ENCODE measurements at places on chromosomes 16 and 17.

DNA sequence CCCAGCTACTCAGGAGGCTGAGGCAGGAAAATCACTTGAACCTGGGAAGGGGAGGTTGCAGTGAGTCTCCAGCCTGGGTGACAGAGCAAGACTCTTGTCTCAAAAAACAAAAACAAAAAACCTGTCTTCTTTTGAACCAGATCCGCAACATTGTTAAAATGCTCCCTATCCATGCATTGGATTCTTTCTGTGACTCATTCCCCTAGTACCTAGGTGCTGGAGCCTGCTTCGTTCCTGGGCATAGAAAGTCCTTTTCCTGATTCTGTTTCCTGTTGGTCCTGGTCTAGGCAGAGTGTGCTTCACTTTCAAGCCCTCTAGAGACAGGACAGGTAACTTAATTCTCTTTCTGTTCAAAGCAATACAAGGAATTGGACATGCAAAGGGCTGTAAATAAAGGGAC lies 5.2 kb downstream of the EPN2 start:
- DNase-seq = no peak

DNA sequence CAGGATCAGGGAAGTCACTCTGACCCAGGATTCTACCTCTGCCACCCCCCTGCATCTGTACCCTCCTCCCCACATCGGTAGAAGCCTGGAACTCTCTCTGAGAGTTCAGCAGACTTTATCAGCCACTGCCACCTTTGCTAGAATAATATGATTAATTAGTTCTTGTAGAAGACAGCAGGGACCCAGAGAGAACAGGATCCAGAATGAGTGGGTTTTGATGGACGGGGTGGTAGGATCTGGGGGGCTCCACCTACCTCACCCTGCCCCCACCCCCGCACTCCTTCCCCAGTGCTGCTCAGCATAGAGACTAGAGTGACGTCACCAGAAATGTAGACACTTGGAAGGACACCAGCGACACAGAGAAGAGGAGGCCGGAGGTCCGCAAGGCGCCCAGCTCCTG lies 33.5 kb downstream of the ABCC6 start:
- no peak for DNase-seq

GRCh38 chr17:52383493-52384100 lies 225.1 kb upstream of the CA10 start:
- DNase-seq = no peak

- no peak for DNase-seq
Measured at GRCh38 chr16:3998793-3999478, 117.3 kb downstream of the ADCY9 start.

DNA sequence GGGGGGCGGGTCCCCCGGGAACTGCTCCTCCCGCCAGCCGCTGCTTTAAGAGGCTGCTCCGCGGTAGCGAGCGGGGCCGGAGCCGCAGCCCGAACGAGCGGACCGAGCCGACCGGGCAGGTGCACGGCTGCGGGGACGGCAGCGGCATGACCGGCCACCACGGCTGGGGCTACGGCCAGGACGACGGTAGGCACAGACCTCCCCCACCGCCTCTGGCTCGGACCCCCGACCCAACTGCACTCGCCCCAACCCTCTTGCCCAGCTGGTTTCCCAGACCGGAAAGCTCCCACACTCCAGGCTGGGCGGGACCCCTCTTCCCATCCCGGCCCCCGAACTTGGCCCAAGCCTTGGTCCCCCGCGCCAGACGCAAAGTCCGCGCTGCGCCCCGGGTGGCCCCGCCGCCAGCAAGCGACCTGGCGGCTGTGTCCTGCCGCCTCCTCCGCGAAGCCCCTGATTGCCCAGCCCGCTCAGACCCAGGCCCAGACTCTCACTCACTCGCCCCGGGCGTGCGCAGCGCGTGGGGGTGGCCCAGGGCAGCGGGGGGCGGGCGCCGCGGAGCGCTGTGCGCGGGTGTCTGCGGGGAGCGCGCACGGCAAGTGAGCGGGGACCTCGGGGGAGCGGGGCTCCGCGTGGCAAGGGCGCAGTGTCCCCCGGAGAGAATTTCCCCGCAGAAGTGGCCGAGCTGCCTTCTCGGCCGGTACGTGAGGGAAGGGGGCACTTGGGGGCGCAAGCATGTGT lies at the start of gene CA7:
TSS of gene CA7 (plus strand) at position 73 of the 738 bp plus-strand sequence. CDS start at position 147, 74 bp downstream.
- DNase-seq = no peak

- no peak for DNase-seq
Measured at GRCh38 chr16:53899431-53899830, 195.5 kb downstream of the FTO start.

GRCh38 chr16:71627731-71628181 lies 1.8 kb downstream of the MARVELD3 start:
- no peak for DNase-seq

DNA sequence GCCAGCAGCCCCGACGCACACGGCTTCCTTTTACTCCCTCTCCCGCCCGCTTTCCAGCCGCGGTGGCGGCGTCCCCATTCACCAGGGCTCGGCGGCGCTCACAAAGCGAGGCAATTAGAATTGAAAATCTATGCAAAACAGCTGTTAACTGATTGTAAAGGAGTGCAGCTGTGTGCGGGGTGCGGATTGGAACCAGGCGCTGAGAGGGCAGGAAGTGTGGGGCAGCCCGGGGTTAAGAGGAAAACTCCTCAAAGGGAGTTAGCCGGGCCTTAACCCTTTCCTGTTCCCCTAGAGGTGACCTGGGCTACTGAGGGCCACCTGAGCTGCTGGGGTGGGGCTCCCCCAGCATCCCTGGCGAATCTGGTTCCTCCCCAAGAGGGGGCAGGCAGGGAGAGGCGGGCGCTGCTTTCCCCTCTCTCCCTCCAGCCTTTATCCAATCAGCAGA lies 5.8 kb upstream of the GSE1 start:
- DNase-seq = no peak

GRCh38 chr17:38883592-38884526 lies 14.0 kb downstream of the LASP1 start:
- no peak for DNase-seq

DNA sequence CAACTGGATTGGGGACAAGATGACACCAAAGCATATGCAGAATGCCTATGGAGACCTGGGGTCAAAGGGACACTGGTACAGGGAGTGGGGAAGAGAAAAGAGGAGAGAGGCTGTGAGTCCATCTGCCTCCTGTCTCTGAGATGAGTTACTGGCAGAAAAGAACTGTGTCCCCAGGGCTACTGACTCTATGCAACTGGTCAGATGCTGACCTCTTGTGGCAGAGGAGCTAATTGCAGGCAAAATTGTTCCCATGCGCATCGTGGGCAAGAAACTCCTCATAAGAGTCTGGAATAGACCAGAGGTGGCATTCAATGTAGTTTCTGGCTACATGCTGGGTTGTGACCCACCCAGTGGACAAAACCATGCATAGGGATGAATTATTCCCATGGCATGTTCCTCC lies 26.1 kb upstream of the MLKL start:
- no peak for DNase-seq

DNA sequence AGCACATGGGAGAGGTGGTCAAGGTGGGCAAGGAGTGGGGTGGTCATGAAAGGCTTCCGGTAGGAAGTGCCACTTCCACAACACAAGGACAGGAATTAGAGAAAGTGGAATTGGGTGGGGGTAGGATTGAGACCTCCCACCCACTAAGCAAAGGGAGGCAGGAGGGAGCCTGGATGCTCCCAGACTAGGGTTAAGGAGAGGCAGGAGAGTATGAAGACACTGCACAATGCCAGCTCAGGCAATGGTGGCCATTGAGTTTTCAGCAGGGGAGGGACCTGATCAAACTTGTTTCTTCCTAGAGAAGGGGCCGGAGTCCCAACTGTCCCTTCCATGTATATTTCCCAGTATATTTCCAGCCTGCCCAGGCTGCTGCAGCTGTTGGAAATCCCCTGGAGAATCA lies 3.1 kb upstream of the RAB11FIP4 start:
- DNase-seq = no peak

- no peak for DNase-seq
Measured at GRCh38 chr17:78532922-78533640, 44.1 kb downstream of the DNAH17 start.

- no peak for DNase-seq
Measured at GRCh38 chr17:69130627-69131296, 10.9 kb downstream of the ABCA6 start.

- no peak for DNase-seq
Measured at GRCh38 chr16:89089120-89089519, 4.5 kb upstream of the ACSF3 start.

DNA sequence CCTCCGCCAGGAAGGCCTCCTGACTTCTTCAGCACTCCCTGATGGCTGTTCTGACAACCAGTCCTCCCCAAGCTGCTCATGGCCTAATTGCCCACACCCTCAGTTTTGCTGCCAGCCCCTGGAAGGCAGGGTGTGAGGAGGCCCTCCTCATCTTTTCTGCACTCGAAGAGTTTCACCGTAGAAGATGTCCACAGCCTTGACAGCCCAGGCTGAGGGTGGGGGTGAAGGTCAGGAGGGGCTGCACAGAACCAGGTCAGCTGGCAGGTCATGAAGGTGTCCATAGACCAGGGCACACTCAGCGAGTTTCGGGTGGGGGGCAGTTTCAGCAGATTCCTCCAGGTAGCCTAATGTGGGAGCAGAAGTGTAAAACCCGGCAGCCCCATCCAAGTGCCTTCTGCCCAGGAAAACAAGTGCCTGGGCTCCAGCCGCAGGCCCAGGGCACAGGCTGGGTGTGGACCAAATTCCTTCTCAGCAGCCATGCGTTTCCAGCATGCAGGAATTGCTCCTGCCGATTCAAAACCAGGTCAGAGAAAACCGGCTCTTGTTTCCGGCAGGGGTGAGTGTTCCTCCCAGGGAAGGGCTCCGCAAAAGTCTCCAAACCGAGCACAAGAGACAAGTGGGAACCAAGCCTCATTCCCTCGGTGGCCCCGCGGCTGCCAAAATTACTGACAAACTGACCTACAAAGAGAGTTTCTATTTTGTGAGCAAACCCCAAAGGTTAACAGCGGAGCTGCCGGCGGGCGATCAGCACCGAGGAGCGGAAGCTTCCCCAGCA lies 228.8 kb downstream of the C16orf78 start:
- no peak for DNase-seq

DNA sequence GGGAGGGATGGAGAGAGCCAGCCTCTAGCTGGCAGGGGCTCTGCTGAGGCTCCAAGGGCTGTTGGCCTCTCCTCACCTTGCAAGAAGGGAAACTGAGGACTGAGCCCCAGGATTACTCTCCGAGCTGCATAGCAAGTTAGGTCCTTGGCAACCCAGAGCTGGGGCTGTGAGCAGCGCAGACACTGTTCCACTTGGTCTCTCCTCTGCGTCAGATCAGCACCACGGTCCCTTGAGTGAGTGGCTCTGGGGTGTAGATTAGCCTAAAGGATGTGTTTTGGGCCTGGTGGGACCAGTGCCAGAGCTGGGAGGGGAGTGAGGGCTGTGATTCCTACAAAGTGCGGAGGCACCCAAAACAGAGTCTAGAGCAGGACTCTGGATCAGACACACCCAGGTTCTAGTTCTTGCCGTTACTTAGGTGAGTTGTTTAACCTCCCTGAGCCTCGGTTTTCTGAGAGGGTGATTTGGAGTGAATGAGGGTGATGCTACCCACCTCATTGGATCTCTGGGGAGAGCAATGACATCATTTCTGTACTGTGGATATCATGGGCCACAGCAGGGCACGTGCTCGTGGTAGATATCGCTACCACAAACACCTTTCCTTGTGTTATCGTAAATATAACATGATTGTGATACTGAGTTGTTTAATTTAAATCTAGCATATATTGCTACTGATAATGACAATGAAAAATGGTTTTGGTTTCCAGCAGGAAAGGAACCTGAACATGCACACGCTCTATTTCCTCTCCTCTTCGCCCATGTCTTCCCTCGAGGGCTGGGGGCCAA lies 8.1 kb upstream of the FADS6 start:
- DNase-seq = no peak

GRCh38 chr17:43732958-43733357 lies 25.6 kb downstream of the SOST start:
- no peak for DNase-seq

DNA sequence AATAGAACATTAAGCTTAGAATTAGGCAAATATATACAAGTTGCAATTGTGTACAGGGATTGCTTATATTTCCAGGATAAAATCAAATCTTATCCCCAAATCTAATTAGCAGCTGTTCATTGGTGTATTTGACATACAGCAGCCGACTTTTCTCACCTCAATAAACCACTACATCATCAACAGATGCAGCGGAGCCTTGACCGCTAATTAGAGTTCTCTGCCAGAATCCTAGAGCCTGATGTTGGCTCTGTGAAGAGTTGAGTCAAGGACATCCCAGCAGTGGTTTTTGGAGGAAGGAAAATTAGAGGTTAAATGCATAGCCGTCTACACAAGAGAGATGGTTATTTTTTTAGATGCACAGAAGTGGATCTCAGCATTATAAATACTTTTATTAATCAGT lies 221.9 kb upstream of the CACNG5 start:
- DNase-seq = no peak

DNA sequence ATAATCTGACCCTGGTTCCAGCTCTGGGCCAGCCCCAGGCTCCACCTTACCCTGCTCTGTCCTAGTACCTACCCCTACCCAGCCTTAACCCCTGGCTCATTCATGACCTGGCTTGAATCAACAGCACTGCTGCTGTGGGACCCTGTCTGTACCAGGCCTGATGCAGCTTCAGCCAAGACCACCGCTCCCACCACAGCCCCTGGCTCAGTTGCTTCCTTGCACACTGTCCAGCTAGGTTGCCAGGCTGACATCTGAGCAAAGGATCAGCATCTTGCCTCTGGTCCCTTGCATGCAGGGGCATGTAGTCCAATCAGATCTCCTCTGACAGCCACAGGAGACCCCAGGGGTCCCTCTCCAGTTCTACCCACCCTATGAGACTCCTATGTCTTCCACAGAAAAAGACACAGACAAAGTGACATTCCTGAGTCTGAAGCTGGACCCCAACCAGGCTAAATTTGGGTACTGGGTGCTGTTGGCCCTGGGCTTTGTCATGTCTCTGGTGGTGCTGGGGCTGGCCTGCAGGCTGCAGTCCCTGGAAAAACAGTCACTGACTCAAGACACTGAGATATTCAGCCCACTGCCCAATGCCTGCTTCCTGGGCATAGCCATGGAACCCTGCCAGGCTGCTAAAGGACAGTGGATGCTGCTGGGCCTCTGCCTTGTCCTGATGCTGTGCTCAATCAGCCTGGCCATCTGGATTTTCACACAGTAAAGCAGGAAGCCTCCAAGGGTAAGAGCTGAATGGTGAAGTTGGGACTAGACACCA lies 3.9 kb upstream of the KCNH6 start:
- no peak for DNase-seq

GRCh38 chr17:46061435-46061834 lies 62.4 kb downstream of the STH start:
- no peak for DNase-seq

- no peak for DNase-seq
Measured at GRCh38 chr17:7807206-7807605, 26.8 kb upstream of the KDM6B start.

GRCh38 chr16:58123896-58124600 lies 5.1 kb downstream of the CFAP20 start:
- DNase-seq = no peak

DNA sequence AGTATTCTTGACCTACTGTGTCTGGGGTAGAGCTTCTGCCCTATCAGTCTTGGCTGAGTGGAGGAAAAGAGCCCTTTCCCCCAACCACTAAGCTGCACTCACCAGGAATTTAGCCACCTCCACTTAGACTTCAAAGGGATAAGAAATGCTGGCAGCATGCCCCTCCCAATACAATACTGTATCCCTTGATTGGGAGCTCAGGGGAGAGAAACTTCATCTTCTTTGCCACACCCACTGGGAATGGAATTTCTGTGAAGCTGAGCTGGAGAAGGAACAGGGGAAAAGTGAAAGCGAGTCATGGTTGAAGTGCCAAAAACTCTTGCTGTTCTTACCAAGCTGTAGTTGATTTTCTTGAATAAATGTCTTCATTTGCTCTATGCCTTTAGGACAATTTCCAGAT lies 68.8 kb downstream of the CEP112 start:
- DNase-seq = no peak
